Right ventricle myocardium inferior (tissue), 1 donor: ENCODE measurements at places on chromosomes 6 and 20.

DNA sequence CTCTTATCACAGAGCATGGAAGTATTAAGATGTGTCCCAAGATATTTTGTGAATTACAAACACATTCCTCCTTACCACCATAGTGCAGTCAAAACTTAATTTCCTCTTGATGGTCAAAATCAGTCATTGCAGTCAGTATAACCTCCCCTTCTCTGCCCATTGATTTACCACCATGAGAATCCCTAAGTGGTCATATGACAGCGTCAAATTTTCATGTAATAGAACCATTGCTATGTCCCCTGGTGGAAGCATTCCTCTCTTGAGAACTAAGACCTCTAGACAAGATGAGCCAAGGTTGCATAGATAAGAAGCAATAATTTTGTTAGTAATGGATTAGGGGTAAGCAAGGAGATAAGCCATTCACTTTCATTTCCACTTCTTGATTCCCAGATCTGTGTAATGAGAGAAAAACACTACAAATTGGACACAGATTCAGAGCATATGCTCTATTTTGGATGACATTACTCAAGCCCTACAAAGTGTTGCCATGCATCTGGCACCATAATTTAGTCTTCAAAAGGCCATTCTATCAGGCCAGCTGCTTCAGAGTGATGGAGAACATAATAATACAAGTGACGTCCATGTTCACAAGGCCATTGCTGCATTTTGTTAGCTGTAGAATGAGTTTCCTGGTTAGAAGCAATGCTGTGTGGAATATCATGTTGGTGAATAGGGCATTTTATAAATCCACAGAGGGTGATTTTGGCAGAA is 49.6 kb upstream of the PDE7B start:
- DNase-seq, result no peak

DNA sequence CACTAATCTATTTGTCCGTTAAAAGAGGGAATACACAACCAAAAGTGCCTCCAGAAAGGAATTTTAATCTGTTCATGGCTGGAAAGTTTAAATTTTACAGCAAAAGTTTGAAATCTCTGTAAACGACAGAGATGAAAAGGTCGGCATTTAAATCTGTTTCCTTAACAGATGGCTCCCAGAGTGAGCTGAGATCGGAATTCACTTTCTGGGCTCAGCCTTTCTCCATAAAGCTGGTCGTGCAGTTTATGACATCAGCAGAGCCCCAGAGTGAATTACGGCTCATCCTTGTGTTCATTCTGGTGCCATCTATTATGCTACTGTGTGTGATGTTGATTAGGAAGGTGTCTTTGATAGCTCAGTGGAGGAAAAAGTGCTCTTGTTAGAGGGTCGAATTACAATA is 117.6 kb upstream of the ZFP64 start:
- DNase-seq, result no peak

- DNase-seq, result no peak
These were observed 76.4 kb upstream of the HS3ST5 start for GRCh38 chr6:114419175-114419574.

DNA sequence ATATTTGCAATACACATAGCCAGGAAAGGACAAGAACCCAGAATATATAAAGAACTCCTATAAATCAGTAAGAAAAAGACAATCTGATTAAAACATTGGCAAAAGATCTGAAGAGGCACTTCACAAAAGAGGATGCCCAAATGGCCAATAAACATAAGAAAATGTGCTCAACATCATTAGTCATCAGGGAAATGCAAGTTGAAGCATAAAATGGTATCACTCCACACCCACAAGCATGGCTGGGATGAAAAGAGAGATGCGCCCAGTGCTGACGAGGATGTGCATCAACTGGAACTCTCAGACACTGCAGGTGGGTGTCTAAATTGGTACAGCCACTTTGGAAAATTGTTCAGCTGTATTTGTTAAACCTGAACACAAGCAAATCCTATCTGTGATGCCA is 42.4 kb upstream of the MLN start:
- no peak for DNase-seq

DNA sequence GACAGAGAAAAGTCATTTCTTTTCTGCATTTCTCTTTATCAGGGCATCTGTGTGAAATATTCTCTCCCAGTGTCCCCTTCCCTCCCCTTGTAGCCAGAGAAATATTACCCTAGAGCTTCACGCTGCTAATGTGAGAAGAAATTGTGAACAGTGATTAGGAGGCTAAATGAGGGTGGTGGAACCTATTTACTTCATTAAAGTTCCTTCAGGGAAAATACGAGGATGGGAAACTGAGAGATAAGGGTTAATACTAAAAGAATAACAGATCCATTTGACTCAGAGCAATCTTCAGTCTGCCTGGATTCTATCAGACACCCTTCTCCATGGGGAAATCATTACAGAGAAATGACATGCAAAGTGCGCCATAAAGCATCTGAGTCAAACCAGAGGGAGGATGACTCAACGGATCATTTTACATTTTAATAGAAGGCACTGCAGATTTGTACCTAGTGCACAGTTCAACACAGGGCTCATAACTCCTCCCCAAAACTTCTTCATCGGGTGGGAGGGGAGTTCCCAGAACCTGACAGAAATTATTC is 131.3 kb downstream of the GJA10 start:
- no peak for DNase-seq

DNA sequence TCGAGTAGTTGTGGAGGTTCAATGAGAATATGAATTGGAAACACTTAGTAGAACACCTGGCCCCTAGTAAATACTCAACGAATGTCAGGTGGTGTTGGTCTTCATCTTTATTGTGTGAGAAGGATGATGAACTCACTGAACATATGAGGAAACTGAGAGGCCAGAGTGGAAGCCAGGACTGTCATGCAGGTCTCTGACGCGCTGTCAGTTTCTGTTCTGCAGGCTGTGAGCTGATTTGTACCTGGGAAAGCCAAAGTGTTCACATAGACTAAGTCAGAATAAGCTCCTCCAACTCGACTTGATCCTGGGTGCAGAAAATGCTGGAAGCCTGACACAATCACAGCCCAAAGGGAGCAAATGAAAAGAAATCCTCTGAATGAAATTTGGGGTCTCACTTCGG is 222.2 kb downstream of the LY86 start:
- no peak for DNase-seq

DNA sequence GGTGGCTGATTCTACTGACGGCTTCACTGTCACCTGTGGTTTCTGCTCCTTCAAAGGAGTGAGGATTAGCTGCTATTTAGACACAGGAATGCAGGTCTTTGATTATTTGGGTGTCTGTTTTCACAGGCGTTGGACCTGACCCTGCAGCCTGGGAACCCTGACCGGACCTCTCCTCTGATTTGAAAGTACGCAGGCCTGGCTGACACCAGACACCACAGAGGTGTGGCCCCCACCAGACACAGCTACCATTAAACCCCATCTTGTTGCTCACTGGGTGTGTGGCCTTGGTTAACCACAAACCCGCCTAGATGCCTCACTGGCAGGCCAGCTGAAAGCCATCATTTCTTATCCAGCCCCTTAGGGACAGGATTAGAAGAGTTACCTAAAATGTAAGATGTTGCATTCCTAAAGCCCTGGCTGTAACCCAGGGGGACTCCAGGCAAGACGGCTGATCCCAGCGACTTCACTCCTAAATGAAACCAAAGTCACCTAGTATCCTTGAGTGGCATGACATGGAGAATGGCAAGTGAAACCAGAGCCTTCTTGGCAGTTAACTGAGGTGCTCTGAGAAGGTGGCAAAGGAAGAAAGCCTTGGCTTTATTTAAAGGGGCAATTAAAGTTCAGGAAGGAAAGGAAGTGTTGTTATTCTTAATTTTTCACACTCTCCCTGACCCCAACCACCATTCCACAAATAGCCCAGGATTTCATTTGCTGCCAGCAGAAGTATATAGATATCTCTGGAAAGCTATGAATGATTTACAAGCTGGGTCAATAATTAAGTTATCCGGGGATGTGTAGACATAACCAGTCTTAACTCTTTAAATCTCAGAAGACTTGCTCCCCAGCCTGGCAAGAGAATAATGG is 169.9 kb downstream of the QRSL1 start:
- no peak for DNase-seq

- no peak for DNase-seq
These were observed 31.4 kb downstream of the DCBLD1 start for GRCh38 chr6:117513778-117514365.

- no peak for DNase-seq
These were observed 181.5 kb upstream of the TCF21 start for GRCh38 chr6:133707456-133707855.

GRCh38 chr20:37734228-37734985 is 40.6 kb downstream of the CTNNBL1 start:
- no peak for DNase-seq

DNA sequence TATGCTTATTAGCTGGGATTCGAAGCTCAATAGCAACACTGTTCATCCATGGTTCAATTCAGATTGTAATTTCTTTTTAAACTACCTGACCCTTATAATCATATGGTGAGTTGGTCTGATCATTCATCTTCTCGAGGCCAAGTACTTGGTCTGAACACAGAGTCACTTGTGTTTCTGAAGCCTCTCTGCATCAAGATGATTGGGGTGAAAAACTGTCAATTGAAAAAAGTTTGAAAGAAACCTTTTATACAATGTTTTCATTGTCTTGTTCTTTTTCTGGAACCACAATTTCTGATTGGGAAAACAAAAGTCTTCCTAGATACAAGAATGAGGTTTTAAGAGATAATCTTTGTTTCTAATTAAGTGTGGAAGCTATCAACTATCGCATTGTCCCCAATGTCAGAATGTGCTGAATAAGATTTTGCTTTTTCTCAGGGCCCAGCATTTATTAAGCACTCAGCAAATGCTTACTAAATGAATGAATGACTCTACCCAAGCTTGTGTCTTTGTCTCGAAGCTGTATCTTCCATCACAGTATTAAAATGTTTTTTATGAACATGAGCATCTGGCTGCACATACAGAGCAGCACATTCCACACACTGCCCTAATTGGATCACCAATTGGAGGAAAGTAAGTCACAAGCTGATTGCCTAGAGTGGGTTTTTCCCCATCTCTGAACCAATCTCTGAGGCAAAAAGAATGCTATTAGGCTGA is 45.0 kb upstream of the MOXD1 start:
- no peak for DNase-seq

- DNase-seq, result no peak
These were observed 164.1 kb downstream of the ID4 start for GRCh38 chr6:20001286-20001685.

DNA sequence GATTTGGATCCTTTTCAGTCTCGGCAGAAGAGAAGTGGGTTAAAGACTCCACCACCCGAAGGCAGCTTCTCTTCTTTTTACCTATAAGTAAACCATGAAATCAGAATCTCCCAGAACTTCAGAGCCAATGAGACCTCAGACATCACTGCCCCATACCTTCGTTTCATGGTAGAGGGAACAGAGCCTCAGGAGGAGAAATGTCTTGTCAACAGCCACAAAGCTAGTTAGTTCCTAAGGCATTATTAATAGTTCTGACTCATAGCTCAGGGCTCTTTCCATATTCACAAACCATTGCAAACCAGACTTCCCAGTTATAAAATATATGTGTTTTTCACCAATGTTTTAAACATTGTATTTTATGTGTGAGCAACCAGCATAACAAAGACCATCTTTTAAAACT is 118.7 kb upstream of the RIPOR2 start:
- DNase-seq, result no peak

GRCh38 chr6:52657870-52658269 is 13.0 kb upstream of the TMEM14A start:
- no peak for DNase-seq

DNA sequence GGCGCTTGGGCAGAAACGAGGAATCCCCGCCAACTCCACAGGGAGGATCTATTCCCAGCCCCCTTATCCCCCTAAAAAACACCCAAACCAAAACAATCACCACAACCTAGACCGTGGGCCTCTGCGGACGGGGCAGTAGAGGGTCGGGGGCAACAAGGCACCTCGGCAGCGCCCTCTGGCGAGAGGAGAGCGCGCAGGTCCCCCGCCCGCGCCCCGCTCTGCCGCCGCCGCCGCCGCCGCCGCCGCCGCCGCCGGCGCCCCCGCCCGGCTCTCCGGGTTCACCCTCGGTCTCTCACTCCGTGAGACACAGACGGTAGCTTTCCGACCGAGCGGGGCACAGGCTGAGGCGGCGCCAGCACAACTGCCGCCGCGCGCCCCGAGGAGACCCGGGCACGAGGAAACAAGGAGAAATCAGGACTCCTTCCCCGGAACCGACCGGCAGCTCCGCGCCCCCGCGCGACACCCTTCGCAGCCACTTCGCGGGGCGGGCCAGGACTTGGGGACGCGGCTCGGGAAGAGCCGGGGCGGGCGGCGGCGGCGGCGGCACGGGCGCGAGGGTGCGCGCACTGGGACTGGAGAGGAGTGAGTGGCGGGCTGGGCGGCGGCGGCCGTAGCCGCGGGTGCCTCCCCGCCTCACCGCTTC is at the start of gene SLC35F1:
SLC35F1 (plus strand) TSS at position 307 of the 643 bp plus-strand sequence.
- no peak for DNase-seq

GRCh38 chr6:130115036-130115435 is 96.7 kb downstream of the L3MBTL3 start:
- DNase-seq, result no peak

DNA sequence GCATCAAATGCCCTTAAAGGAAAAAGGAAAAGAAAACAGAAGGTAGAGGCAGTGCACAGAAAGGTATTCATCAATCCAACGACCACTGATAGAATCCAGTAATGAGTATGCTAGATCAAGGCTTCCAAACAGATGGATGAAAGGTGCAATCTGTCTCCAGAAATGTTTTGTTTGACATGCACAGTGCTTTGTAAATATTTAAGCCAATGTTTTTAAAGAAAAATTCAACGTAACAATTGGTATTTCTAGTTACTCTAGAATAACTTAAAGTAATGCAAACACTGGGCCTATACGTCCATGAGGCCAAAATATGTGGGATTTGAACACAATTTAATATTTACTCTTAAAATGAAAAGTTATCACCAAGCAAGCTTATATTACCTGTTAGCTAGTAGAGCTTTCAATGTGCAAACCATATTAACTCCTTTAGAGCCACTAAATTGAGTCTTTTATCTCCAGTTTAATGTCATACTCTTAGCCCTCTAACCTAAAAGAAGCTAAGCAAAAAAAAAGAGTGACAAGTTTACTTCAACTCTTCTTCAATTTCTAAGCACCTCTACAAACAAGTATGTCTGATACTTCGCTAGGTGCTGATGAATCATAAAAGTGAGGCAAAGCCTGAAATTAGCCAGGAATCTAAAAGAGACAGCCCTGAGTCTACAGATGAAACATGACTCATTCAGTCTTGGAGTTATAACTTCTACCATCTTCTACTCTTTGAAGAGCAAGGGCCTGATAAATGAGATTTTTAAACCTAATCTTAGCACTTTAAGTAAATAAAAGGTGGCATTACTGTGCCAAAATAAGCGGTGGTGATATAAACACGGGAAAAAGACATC is 169.8 kb downstream of the PTPRK start:
- no peak for DNase-seq

GRCh38 chr6:158558415-158559306 is 1.2 kb upstream of the TMEM181 start:
- DNase-seq, result no peak

DNA sequence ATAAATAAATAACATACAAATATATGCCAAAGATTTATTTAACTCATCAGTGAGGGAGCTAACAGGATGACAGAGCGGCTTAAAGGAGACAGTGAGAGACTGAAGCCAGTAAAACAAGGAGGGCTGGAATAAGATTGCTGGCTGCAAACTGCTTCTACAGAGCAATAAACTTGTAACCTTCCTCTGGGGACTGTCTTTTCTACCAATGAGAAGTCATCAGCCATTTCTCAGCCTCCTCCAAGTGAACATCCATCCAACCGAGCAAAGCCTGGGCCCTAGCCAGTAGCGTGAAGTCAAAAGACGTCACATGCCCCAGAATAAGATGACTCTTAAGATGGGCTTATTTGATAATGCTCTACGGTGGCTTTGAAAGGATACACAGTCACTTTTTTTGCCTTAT is 42.5 kb downstream of the CPXM1 start:
- DNase-seq, result no peak
